ENCODE measurements at places on chromosomes 2 and 18.

GRCh38 chr2:148861367-148861766 is 13.7 kb upstream of the KIF5C start:
- H3K36me3 ChIP-seq, result no peaks in the 10 kb centered on the region
- DNase-seq, result no peak
- H3K27ac ChIP-seq, result no peak overlapping the region
- peaks cover 50% of the 10 kb centered on the region for H3K27me3 ChIP-seq
- H3K4me3 ChIP-seq, result no peak overlapping the region

GRCh38 chr2:140091926-140092325 is 1311.7 kb upstream of the NXPH2 start:
- no peaks in the 10 kb centered on the region for H3K36me3 ChIP-seq
- no peak overlapping the region for H3K27ac ChIP-seq
- no peaks in the 10 kb centered on the region for H3K27me3 ChIP-seq
- DNase-seq, result no peak

DNA sequence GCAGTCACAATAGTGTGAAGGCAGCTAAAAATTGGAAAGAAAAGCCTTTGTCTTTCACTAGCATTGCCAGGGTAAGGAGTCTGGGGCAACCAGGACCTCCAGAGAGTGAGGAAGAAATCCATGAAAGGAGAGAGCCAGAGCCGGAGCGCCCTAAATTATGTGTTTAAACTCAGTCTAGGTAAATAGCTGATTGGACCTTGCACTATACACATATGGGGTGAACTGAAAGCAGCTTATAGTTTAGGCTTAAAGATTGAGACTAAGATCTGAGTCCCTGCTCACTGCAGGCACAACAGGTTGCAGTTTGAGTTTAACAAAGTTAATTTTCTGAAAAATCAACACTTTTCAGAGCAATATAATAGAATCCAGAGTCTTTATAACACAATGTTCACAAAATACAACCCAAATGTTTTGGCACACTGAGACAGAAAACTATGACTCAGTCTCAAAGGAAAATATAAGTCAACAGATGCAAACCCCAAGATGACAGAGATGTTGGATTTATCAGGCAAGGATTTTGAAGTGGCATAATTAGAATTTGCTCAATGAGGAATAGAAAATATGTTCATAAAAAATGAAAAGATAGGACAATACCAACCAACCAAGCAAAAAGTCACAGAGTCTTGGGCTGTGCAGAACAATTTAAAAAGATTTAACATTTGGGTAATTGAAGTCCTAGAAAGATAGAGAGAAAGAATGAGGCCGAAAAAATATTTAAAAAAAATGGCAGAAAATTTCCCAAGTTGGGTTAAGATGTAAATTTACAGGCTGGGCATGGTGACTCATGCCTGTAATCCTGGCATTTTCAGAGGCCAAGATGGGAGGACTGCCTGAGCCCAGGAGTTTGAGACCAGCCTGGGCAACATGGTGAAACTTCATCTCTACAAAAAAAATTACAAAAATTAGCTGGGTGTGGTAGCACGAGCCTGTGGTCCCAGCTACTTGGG is 39.6 kb downstream of the DOK1 start:
- no peaks in the 10 kb centered on the region for H3K36me3 ChIP-seq
- no peak overlapping the region for H3K27ac ChIP-seq
- H3K27me3 ChIP-seq, result peaks cover 16% of the 10 kb centered on the region
- H3K4me3 ChIP-seq, result no peak overlapping the region

DNA sequence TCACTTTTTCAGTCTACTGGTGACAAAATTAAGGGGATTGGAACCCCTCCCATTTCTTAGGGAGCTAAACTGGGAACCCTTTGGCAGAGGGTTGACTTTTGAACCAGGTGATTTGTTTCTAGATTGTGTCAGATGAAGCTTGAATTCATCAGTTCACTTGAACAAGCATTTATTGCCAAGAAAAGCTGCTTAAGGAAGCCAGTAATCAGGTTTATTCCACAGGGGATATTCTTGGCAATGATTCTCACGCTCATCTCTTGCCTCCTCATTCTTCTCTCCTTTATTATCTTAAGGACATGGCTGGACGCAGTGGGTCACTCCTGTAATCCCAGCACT is 101.0 kb downstream of the ALPK2 start:
- peaks cover 11% of the 10 kb centered on the region for H3K4me1 ChIP-seq
- no peak overlapping the region for H3K4me3 ChIP-seq
- H3K27ac ChIP-seq, result peak overlapping the region; percentile 13
- H3K36me3 ChIP-seq, result no peaks in the 10 kb centered on the region
- peaks cover 11% of the 10 kb centered on the region for H3K27me3 ChIP-seq

- no peak overlapping the region for H3K4me3 ChIP-seq
- H3K4me1 ChIP-seq, result no peaks in the 10 kb centered on the region
- no peaks in the 10 kb centered on the region for H3K27me3 ChIP-seq
Observed at GRCh38 chr2:10564876-10565445, 116.8 kb upstream of the ODC1 start.

DNA sequence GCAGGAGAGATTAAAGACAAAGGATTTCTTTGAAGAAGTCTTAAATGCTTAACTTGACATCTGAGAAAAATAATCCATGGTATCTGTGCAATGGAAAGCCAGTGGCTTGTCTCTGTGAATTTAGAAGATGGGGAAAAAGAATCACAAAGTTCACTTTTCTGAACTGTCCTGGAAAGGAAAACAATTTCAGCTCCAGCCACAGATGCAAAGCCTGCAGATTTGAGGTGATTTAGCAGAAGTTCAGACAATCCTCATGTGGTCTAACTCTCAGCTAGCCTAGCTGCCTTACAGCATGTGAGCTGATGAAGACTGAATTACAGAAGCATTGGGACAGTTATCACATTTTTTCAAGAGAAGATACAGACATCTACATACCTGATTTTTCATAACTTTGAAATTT is 126.7 kb upstream of the ITGB6 start:
- no peak overlapping the region for H3K4me3 ChIP-seq
- DNase-seq, result no peak
- no peaks in the 10 kb centered on the region for H3K36me3 ChIP-seq

DNA sequence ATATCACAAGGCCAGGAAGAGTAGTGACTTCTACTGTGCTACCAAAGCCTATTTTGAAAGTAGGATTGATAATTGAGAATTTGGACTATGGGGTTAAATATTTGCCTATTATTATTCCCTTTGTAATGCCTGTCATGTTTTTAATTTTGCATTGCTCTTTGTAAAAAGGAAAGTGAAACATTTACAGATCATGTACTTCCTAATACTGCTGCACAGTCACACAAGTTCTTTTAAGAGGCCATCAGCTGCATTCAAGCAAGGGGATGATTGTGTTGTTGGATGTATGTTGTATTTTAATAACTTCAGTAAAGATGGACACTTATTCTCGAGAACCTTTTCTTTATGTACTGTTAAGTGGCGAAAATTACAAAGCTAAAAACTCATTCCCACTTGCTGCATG is 70.1 kb downstream of the PLEKHA3 start:
- no peak overlapping the region for H3K27ac ChIP-seq
- DNase-seq, result no peak
- H3K4me3 ChIP-seq, result no peak overlapping the region
- no peaks in the 10 kb centered on the region for H3K27me3 ChIP-seq
- peaks cover 42% of the 10 kb centered on the region for H3K36me3 ChIP-seq
- no peaks in the 10 kb centered on the region for H3K4me1 ChIP-seq

DNA sequence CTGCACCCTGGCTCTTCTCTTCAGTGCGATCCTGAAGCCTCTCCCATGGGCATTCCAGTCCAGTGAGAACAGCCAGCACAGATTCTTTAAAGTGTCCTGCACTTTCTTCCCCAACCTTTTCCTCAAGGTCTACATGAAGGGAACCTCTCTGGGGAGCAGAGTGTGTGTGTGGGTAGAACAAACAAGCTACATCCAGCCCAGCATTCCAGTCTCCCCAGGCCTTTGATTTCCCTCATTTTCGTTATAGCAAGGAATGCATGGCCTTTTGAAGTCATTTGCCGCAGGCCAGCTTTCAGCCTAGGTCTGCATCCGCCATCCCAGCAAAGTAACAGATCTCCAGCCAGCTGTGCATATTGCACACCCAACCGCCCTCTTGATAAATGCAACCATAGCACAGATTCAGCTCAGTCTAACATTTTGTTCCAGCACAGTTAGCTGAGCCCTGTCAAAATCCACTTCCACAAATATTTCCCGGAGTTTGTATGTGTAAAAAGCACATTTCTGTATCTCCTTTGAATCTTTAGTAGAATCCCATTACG is 44.6 kb downstream of the CD8B2 start:
- peaks cover 31% of the 10 kb centered on the region for H3K27me3 ChIP-seq
- no peak overlapping the region for H3K4me3 ChIP-seq
- H3K36me3 ChIP-seq, result no peaks in the 10 kb centered on the region
- H3K4me1 ChIP-seq, result peaks cover 1% of the 10 kb centered on the region
- no peak for DNase-seq

- no peaks in the 10 kb centered on the region for H3K27me3 ChIP-seq
- no peak overlapping the region for H3K4me3 ChIP-seq
- H3K27ac ChIP-seq, result no peak overlapping the region
- no peaks in the 10 kb centered on the region for H3K36me3 ChIP-seq
- no peak for DNase-seq
Observed at GRCh38 chr2:142320067-142320466, 189.3 kb upstream of the LRP1B start.

GRCh38 chr2:62576276-62576939 is 70.4 kb upstream of the TMEM17 start:
- H3K4me1 ChIP-seq, result peaks cover 7% of the 10 kb centered on the region
- peak overlapping the region; percentile 69 for H3K27ac ChIP-seq
- DNase-seq, result no peak
- H3K36me3 ChIP-seq, result no peaks in the 10 kb centered on the region
- H3K4me3 ChIP-seq, result no peak overlapping the region

GRCh38 chr2:114283774-114284173 is 158.7 kb upstream of the DPP10 start:
- H3K36me3 ChIP-seq, result no peaks in the 10 kb centered on the region
- H3K4me3 ChIP-seq, result no peak overlapping the region
- H3K27ac ChIP-seq, result no peak overlapping the region
- no peaks in the 10 kb centered on the region for H3K4me1 ChIP-seq
